Glutamatergic neuron (in vitro differentiated cells): ENCODE measurements at places on chromosomes 3 and 15.

DNA sequence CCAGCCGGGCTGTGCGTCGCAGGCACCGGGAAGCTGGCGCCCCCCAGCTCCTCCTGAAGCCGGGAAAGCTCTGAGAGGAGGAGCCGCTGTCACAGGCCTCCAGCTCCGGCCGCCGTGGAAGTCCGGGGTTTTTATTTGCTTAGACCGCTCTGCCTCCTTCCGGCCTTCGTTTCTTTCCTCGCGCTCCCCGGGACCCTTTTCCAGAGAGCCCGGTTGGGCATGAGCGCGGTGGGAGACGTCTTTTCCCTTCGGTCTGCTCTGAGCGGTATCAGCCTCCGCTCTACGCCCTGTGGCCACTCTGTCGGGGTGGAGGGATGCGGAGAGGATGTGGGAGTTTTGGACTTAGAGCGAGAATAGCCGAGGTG, 559 bp downstream of the SENP5 start:
- DNase-seq: peak; percentile 60

- no peak for DNase-seq
These were observed 978.6 kb downstream of the PLOD2 start for GRCh38 chr3:145182196-145182911.

DNA sequence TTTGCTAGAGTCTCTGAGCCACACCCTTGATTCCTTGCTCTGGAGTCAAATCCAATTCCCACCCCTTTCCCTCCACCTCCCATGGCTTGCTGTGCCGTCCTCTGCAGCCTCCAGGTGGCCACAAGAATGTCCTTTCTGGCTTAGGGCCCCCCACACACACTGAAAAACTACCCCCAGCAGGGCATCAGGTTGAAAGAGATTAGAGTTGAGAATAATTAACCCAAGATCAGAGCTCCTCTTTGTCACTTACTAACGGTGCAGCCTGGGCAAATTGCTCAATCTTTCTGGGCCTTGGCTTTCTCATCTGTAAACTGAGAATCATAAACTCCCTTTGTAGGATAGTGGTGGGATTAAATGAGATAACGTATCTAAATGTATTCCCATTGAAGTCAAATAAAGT, 78.5 kb downstream of the MRPL46 start:
- no peak for DNase-seq

- DNase-seq: peak; percentile 47
These were observed 675 bp downstream of the BRPF1 start for GRCh38 chr3:9732080-9732739.
